ENCODE measurements at places on chromosomes 1 and 21.
A peak's percentile ranks its signal among the peaks of the same experiment; 100 is the strongest.

DNA sequence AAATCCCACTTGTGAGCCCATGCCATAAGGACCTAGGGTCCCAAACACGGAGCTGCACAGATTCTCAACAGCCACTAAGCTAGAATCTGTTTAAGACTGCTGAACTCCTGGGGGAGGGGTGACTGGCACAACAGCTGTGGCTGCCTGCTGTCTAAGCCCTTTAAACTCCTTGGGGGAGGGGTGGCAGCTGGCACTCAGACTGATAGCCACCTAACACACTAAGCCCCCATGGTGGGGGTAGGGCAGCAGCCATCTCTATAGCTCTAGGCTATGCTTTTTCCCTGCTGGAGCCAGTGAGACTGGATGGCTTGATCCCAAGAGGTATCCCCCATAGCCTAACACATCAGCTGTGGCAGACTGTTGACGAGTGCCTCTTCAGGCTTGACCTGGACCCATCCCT lies 73.3 kb upstream of the FMO3 start:
- H3K27me3 ChIP-seq, result no peaks in the 10 kb centered on the region
- H3K36me3 ChIP-seq, result no peaks in the 10 kb centered on the region
- H3K4me1 ChIP-seq, result no peaks in the 10 kb centered on the region
- no peak for DNase-seq
- H3K27ac ChIP-seq, result no peak overlapping the region

DNA sequence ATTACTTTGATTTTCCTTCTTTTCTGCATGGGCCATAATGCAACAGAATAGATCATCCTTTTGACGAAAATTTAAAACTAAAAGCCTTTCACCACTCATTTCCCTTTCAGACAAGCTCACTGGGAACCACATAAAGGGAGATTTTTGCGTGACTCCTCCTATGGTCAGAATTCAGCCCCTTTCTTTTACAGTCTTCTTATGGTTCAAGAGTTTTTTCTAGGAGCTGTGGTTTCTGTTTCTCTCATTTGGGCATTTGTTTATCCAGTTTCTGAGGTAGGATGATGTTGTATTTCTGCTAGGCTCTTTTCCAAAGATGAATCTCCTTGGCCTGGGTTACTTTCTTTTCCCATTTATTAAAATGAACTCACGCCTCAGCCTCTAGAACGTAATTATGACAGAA lies 16.9 kb downstream of the RGS1 start:
- peaks cover 27% of the 10 kb centered on the region for H3K27me3 ChIP-seq
- H3K4me3 ChIP-seq, result no peak overlapping the region
- H3K4me1 ChIP-seq, result peaks cover 7% of the 10 kb centered on the region
- no peaks in the 10 kb centered on the region for H3K36me3 ChIP-seq

DNA sequence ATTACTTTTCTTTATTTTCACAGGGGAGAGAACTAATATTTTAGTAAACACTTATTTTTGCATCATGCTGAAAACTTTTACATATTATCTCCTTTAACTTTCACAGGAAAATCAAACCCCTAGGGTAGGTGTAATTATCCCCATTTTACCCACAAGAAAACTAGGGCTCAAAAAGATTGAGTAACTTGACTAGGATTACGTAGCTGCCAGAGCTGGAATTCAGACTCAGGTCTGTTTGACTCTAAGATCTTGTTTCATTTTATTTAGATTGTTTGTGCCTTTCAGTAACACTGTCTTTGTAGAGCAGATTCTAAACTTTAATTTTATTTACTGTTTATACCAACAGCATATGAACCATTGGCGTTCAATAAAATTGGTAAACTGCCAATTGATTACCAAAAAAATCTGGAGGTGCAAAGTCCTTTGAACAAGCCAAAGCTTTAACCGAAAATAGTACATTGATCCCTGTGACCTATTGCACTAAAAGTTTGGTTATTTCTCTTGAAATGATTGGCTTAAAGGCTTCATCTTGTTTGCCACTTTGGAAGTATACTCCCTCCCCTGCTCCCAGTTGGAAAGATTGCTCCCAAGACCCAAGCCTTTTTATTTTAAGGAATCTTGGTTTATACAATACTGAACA lies 71.0 kb upstream of the WDR26 start:
- peaks cover 39% of the 10 kb centered on the region for H3K4me1 ChIP-seq
- no peaks in the 10 kb centered on the region for H3K27me3 ChIP-seq
- H3K27ac ChIP-seq, result no peak overlapping the region
- no peak overlapping the region for H3K4me3 ChIP-seq
- no peak for DNase-seq

DNA sequence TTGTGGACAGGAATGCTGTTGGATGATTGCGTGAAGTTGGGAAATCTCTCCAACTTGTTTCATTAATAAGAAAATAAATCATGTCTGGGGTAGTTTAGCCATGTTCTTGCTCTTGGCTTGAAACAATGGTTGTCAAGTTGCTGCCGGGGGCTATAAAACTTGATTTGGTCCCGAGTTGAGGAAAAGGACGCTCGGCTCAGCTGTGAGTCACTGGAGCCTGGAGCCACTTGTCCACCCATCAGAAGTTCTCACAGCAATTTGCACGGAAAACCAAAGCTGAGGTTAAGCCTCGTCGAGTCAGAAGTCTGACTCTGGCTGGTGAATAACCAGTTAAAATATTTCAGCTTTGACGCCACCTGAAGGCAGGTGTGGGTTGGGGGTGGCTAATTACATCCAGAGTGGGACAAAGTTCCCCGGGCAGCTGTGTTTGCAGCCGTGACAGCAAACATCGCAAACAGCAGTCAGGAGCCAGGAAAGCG lies 19.7 kb upstream of the RIPK4 start:
- no peak overlapping the region for H3K27ac ChIP-seq
- H3K27me3 ChIP-seq, result peaks cover 31% of the 10 kb centered on the region
- no peak for DNase-seq
- H3K36me3 ChIP-seq, result no peaks in the 10 kb centered on the region

- H3K4me3 ChIP-seq, result no peak overlapping the region
- peaks cover 41% of the 10 kb centered on the region for H3K27me3 ChIP-seq
- H3K36me3 ChIP-seq, result no peaks in the 10 kb centered on the region
- H3K4me1 ChIP-seq, result peaks cover 29% of the 10 kb centered on the region
Measured at GRCh38 chr21:42117967-42118780, 47.1 kb downstream of the UMODL1 start.

DNA sequence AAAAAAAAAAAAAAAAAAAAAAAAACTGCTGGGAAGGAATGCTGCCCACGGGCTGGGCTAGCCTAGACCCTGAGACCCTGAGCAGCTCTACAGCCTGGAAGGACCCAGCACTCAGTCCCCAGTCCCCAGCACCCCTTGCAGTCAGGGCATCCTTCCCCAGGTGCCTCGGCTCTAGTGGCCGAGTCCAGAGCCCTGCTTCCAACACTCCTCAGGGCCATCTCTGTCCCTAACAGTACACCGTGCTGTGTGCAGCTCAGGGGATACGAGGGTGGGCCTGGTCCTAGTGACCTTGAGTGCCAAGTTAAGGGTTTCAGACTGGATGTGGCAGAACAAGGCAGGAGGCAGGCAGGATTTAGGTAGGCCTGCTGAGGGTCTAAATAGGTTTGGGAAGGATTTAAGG lies 50.2 kb upstream of the LRP8 start:
- H3K27me3 ChIP-seq, result peaks cover 24% of the 10 kb centered on the region
- no peak overlapping the region for H3K4me3 ChIP-seq
- no peaks in the 10 kb centered on the region for H3K36me3 ChIP-seq
- H3K27ac ChIP-seq, result no peak overlapping the region
- no peak for DNase-seq

GRCh38 chr1:154931940-154932487 lies 4.5 kb downstream of the PMVK start:
- peaks cover 41% of the 10 kb centered on the region for H3K36me3 ChIP-seq
- H3K27ac ChIP-seq, result no peak overlapping the region
- no peaks in the 10 kb centered on the region for H3K27me3 ChIP-seq
- no peak for DNase-seq
- no peak overlapping the region for H3K4me3 ChIP-seq
- H3K4me1 ChIP-seq, result peaks cover 10% of the 10 kb centered on the region

GRCh38 chr1:106957795-106958194 lies 98.7 kb upstream of the PRMT6 start:
- H3K4me3 ChIP-seq, result no peak overlapping the region
- no peaks in the 10 kb centered on the region for H3K4me1 ChIP-seq
- H3K36me3 ChIP-seq, result no peaks in the 10 kb centered on the region
- no peak overlapping the region for H3K27ac ChIP-seq
- DNase-seq, result no peak

DNA sequence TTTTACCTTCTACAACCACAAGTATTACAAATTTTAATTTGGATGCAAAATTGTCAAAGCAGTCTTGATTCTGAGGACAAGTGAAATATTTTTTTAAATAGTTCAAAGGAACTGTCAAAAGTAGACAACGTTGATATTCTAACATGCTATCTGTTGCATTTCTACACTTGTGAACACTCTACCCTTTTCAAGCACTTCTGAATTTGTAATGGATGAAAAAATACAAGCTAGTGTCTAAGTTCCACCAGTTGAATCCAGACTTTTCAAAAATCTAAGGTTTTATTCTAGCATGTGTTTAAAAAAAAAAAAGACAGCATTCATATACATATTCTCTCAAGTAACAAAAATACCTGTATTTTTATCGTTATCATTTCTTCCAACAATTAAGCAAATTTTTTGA lies 2.1 kb downstream of the ARID4B start:
- peaks cover 34% of the 10 kb centered on the region for H3K36me3 ChIP-seq
- no peaks in the 10 kb centered on the region for H3K27me3 ChIP-seq
- DNase-seq, result no peak
- peak overlapping the region; percentile 98 for H3K4me3 ChIP-seq
- peak overlapping the region; percentile 92 for H3K27ac ChIP-seq

DNA sequence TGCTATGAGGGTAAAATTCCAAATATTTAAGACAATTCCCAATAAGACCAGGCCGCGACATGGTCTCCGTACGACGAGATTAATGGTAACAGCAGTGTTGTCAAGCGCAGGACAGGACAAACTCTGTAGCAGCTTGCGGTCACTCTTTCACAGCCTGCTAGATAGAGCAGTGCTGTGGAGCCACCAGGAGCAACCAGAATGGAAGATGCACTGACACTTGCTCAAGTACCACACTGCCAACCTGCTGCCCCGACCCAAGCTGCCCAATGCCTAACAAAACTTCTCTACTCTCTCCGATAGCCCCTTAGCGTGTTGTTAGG lies 636 bp downstream of the WARS2 start:
- H3K27ac ChIP-seq, result no peak overlapping the region
- no peak overlapping the region for H3K4me3 ChIP-seq
- no peak for DNase-seq
- H3K27me3 ChIP-seq, result no peaks in the 10 kb centered on the region
- peaks cover 19% of the 10 kb centered on the region for H3K36me3 ChIP-seq
- peaks cover 19% of the 10 kb centered on the region for H3K4me1 ChIP-seq

- no peaks in the 10 kb centered on the region for H3K4me1 ChIP-seq
- no peak overlapping the region for H3K4me3 ChIP-seq
- no peaks in the 10 kb centered on the region for H3K36me3 ChIP-seq
- no peak overlapping the region for H3K27ac ChIP-seq
- H3K27me3 ChIP-seq, result no peaks in the 10 kb centered on the region
Measured at GRCh38 chr1:216173376-216173995, 249.8 kb downstream of the USH2A start.

GRCh38 chr1:56074007-56074651 lies 505.2 kb downstream of the PLPP3 start:
- H3K27ac ChIP-seq, result no peak overlapping the region
- no peaks in the 10 kb centered on the region for H3K27me3 ChIP-seq
- no peaks in the 10 kb centered on the region for H3K4me1 ChIP-seq
- H3K36me3 ChIP-seq, result no peaks in the 10 kb centered on the region

- no peaks in the 10 kb centered on the region for H3K27me3 ChIP-seq
- DNase-seq, result no peak
- H3K27ac ChIP-seq, result no peak overlapping the region
- no peaks in the 10 kb centered on the region for H3K36me3 ChIP-seq
Measured at GRCh38 chr1:175873290-175873935, 130.0 kb upstream of the TNR start.

GRCh38 chr1:110049801-110050601 lies 15.6 kb downstream of the STRIP1 start:
- no peak overlapping the region for H3K27ac ChIP-seq
- H3K36me3 ChIP-seq, result peaks cover 73% of the 10 kb centered on the region
- no peak for DNase-seq

GRCh38 chr1:58755468-58755872 lies 28.4 kb downstream of the JUN start:
- H3K27me3 ChIP-seq, result no peaks in the 10 kb centered on the region
- peak; percentile 30 for DNase-seq
- peaks cover 3% of the 10 kb centered on the region for H3K36me3 ChIP-seq
- H3K27ac ChIP-seq, result peak overlapping the region; percentile 86
- peaks cover 60% of the 10 kb centered on the region for H3K4me1 ChIP-seq

DNA sequence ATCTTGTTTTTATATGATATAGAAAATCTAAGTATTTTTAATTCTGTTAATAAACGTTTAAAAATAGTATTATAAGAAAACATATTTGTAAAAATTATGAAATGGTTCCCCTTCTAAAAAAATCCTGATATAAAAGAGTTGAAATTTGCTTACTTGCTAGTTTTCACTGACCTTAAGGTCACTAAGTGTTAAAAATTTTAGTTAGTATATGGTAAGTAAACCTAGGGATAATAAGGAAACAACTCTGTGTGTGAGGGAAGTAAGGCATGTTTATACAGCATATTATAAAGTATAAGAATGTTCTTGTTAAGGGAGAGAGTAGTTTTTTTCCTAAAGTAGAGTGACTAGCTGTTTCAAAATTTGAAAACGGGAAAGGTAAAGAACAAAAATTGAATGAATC lies 130.9 kb upstream of the LYPLAL1 start:
- no peaks in the 10 kb centered on the region for H3K27me3 ChIP-seq
- H3K4me1 ChIP-seq, result no peaks in the 10 kb centered on the region
- no peak for DNase-seq
- H3K4me3 ChIP-seq, result no peak overlapping the region
- H3K36me3 ChIP-seq, result no peaks in the 10 kb centered on the region

- no peak for DNase-seq
- no peak overlapping the region for H3K27ac ChIP-seq
- H3K4me3 ChIP-seq, result no peak overlapping the region
- H3K27me3 ChIP-seq, result peaks cover 7% of the 10 kb centered on the region
- H3K36me3 ChIP-seq, result no peaks in the 10 kb centered on the region
- H3K4me1 ChIP-seq, result peaks cover 1% of the 10 kb centered on the region
Measured at GRCh38 chr21:17537299-17537698, 24.5 kb downstream of the CXADR start.

DNA sequence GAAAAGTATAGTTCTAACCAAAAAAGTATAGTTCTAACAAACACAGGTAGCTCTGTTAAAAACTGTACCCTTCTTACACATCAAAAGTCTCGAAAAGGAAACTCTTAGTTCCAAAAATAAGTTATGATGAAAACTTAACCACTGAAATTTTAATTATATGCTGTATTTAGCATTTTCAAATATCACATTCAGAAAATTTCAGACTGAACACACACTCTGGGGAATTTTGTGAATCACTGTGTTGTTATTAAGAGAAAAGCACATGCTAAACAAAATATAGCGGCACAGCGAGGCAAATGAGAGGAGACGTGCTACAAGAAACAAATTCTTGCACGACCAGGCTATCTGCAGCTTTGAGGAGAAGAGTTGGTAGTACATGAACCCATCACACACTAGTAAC lies 30.4 kb downstream of the VAV3 start:
- no peaks in the 10 kb centered on the region for H3K27me3 ChIP-seq
- no peaks in the 10 kb centered on the region for H3K36me3 ChIP-seq
- peak overlapping the region; percentile 81 for H3K27ac ChIP-seq
- no peak overlapping the region for H3K4me3 ChIP-seq
- no peak for DNase-seq

GRCh38 chr21:15754640-15755039 lies 24.9 kb downstream of the USP25 start:
- H3K36me3 ChIP-seq, result peaks cover 40% of the 10 kb centered on the region
- H3K27me3 ChIP-seq, result no peaks in the 10 kb centered on the region
- no peak overlapping the region for H3K4me3 ChIP-seq
- DNase-seq, result no peak
- peaks cover 29% of the 10 kb centered on the region for H3K4me1 ChIP-seq

All from activated T-helper 2 cell treated with anti-CD3 and anti-CD28 coated beads, Interferon-gamma antibody, Interleukin-2, Interleukin-4, amounts not matched to agents 10 μg/mL and 5 μg/mL and 100 μg/mL, durations not matched to agents 14 hours and 24 hours and 36 hours (primary cell).